CMK (cell line): ENCODE measurements at places on chromosomes 6 and 20.

DNA sequence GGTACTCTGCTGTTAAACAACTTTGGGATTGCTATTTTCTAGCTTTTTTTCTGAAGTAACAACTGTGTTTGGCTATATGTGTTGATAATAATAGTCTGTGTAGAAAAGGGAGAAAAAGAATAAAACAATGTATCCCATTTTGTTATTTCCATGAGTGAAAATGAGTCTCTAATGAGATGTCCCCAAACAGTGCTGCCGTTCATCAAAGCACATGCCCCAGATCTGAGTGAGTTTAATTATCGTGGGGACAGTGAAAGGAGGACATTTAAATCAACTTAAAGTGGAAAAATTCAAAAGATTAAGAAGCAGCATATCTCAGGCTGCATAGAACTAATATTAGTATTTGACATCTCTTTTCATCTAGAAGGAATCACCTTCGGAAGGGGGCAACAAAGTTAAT is 59.6 kb downstream of the NCOA7 start:
- DNase-seq, result no peak

- no peak for DNase-seq
Observed at GRCh38 chr6:101439790-101440189, 46.3 kb downstream of the GRIK2 start.

DNA sequence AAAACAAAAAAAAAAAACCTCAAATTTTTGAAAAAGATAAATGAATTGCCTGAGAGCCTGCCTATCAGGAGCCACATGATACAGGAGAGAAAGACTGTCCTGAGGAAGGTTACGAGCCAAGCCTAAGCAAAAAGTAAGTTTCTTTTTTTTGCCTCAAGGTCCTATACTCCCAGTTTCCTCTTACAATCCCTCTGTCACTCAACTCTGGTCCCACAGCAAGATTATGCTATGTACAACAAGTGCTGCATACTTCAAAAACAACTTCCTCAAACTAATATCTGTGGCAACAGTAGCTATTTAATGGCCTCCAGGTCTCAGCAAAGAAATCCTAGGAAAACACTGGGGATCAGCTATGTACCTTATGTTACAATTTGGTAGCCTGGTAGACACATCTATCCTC is 46.8 kb downstream of the PLN start:
- no peak for DNase-seq

DNA sequence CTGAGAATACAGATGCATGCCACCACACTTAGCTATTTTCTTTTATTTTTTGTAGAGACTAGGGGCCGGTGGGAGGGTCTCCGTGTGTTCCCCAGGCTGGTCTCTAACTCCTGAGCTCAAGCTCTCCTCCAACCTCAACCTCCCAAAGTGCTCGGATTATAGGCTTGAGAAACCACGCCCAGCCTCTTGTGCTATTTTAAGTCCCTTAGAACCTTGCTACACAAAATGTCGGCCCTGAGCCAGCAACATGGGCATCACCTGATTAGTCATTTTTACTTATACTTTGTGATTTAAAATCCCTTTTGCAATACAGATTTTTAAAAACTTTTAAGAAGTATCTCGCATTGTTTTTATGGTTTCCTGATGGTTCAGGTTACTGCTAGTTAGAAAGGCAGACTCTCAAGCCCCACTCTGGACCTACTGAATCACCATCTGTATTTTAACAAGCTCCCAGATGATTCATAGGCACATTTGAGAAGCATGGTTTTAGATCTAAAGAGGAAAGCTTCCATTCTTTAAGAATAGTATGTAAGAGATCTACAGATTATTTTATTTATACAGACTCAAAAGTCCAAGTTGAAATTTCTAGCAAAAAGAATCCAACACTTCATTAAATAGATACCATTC is 186.3 kb downstream of the PTPRT start:
- DNase-seq, result no peak

GRCh38 chr6:118551063-118552053 is 3.3 kb downstream of the PLN start:
- peak; percentile 14 for DNase-seq

GRCh38 chr6:108031968-108032367 is 42.6 kb downstream of the OSTM1 start:
- no peak for DNase-seq

- no peak for DNase-seq
Observed at GRCh38 chr6:49666930-49667757, 30.5 kb upstream of the RHAG start.
